Activated T-cell treated with anti-CD3 and anti-CD28 coated beads for 48 hours (primary cell): ENCODE measurements at places on chromosomes 1 and 21.
A peak's percentile ranks its signal among the peaks of the same experiment; 100 is the strongest.

GRCh38 chr1:11617741-11618140 is 36.5 kb downstream of the FBXO2 start:
- no peak for DNase-seq

DNA sequence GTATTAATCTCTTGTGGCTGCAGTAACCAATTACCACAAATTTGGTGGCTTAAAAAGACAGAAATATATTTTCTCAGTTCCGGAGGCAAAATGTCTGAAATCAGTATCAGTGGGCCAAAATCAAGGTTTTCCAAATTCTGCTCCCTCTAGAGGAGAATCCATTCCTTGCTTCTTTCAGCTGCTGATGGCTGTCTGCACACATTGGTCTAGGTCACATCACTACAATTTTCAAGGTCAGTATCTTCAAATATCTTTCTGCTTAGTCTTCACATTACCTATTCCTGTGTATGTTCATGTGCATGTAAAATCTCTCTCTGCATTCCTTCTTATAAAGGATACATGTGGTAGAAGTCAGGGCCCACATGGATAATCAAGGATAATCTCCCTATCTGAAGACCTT is 999.4 kb downstream of the KCNT2 start:
- no peak for DNase-seq

DNA sequence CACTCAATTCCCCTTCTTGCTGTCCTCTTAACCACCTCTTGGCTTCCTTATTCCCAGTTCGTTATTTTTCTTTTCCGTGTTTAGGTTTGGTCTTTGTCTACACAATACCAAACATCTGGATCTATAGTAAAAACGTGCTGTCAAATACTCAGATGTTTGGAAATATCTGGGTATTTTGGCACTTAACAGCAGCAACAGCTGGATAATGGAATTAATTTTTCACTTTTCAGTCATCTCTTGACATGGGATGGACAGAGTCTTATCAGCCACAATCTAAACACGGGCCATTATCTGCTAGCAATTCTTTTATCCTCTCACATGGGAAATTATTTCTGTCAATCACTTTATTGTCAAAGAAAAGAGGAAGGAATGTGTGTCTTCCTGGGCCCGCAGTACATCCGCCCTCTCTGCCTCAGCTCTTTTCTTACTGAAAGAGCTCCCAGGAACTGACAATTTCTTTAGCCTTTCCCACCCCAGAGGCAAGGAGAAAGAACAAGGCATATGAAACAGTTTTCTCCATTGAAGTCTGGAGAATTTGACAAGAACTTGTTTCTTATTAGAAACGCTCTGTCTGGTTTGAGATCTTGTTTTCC is 13.4 kb downstream of the NHLH2 start:
- no peak for DNase-seq

GRCh38 chr1:202276081-202276715 is 65.5 kb downstream of the UBE2T start:
- no peak for DNase-seq

DNA sequence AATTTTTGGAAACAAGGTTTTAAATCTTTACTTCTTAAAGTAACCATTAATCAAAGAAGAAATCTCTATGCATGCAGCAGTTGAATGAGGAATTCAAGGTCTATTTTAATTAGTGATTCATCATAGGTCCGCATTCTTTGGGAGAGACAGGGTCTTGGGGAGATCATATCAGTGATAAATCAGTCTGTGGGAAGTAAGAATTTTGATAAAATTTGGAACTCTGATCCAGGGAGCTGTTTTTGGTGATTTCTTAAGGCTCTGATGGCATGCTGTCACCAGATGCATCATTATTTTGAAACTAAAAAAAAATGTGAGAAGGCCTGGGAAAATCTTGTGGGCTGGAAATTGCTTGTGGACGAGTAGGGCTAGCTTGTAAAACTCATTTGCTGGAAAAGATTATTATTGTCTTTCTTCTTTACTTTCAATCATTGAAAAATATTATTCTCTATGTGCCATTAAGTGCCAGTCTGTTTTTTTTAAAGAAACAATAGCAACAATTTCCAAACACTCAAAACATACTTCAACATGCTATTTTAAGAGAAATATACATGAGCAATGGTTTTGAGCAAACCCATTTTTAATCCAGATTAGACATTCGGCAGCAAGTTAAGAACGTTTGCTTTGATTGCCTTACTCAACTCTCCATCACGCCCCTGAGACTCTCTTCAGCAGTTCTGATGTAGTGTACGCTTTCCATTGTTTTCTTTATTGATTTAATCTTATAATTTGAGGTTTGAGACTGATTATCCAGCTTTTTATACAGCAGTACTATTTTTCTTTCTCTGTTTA is 62.6 kb downstream of the ZBTB18 start:
- DNase-seq: no peak

GRCh38 chr1:207463021-207463420 is 8.9 kb downstream of the CR2 start:
- no peak for DNase-seq

GRCh38 chr1:227885135-227885647 is 62.5 kb downstream of the WNT9A start:
- no peak for DNase-seq

- DNase-seq: no peak
These were observed 83.9 kb upstream of the EDEM3 start for GRCh38 chr1:184838504-184838951.

DNA sequence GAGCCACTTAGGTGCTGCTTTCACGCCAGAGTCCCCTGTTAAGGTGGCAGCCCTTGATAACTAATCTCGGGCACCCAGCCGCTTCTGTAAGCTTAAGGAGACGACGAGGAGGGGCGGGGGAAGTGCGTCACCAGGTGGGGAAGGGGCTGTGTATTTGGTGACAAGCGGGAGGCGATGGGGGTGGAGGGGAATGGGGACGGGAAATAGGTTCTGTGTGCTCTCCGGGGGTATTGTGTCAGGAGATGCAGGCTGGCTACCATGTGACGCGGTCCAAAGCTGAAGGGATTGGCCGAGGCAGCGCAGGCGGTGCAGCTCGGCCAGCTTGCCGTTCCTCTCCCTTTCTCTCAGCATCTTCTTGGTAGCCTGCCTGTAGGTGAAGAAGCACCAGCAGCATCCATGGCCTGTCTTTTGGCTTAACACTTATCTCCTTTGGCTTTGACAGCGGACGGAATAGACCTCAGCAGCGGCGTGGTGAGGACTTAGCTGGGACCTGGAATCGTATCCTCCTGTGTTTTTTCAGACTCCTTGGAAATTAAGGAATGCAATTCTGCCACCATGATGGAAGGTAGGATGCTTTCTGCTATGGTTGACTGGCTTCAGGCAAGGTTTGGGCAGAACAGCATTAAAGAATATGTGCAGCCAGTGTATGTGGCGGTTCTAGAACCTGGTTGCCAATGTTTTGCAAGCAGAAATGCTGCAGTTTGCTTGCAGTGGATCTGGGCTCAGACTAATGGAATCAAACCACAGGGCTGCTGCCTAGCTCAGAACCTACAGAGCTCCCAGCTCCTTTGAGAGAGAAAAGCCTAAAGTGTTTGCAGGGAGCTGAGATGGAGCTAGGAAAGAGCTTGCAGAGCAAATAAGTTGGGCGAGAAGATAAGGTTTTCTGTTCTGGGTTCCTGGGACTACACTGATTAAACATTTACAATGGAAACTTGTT is at the start of gene SGIP1:
TSS of gene SGIP1 (plus strand) at position 350 of the 937 bp plus-strand sequence. CDS start at position 556, 206 bp downstream.
- no peak for DNase-seq

DNA sequence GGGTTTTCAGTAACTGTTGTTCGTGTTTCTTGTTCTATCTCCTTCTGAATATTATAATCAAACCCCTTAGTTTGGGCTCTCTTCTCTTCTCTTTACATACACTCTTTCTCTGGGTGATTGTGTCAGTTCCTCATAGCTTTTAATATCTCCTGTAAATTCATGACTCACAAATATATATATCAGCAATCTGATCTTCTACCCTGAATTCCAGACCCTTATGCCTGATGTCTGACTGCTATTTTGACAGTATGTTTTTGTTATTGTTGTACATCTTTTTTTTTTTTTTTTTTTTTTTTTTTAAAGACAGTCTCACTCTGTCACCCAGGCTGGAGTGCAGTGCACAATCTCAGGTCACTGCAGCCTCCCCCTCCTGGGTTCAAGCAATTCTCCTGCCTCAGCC is 70.8 kb upstream of the MPC2 start:
- no peak for DNase-seq

DNA sequence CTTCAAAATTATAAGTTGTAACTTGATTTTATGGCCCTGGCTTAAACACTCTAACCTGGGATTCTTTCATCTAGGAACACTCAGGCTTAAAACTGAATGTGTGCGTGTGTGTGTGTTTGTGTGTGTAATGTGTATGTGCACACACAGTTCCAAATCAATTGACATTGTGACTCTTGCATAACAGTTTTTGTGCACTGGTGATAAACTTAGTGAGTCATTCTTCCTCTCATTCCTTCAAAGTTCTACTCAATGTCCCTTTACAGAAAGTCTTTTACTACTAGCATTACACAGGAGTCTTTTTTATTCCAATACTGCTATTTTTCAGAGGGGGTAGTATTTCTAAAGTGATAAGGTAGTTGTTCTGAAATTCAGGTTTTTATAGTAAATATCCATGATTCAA is 943.6 kb downstream of the KCNT2 start:
- no peak for DNase-seq

- DNase-seq: no peak
These were observed 40.1 kb upstream of the TMPRSS15 start for GRCh38 chr21:18443701-18444100.

- no peak for DNase-seq
These were observed 9.5 kb upstream of the SLC19A2 start for GRCh38 chr1:169495046-169495775.

DNA sequence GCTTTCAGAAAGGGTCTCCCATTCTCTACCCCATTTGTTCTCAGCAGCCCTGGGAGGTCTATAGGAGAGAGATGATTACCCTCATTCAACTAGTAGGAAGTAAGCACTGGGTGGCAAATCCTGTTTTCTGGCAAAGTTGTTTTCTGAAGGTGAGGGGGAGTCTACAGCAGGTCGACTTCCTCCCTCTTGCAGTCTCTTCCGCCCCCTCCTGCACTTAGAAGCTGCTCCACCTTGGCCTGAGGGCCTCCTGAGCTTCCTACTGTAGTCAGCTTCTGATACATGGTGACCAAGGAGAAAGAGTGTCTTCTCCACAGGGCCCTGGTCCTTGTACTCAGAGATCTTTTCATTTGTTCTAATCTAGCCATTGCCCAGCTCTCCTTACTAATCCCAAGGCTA is 93.1 kb downstream of the RGL1 start:
- no peak for DNase-seq

DNA sequence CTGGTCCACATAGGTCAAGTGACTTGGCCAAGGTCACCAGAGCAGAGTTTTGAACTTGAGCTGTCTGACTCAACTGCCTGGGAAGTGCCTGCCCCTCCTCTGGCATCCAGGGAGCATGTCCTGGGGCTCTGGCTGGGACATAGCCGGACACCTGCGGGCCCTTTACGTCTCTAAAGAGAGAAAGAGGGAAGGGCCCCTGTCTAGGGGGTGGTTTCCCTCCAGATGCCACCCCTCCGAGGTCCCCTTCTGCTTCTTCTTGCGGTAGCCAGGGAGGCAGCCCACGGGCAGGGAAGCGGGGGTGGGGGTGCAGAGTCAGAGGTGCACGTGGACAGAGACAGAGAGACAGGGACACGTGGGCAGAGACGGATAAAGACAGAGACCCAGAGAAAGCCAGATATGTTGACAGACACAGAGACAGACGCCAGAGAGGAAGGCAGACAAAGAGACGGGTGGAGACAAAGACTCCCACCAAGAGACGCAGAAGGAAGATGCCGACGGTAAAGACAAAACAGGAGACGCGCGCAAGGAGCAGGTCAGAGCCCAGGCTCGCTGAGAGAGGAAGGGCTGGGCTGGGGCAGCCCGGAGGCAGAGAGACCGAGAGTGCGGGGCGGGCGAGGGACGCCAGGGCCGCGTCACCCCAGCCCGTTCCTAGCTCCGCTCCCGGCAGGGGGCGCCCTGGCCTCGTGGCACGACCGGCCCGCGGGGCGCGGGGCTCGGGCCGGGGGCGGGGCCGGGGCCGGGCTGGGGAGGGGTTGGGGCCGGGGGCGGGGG is 458 bp upstream of the ALPL start:
- DNase-seq: peak; percentile 65
